Effector CD4-positive, alpha-beta T cell (primary cell): ENCODE measurements at places on chromosomes 7 and 10.

DNA sequence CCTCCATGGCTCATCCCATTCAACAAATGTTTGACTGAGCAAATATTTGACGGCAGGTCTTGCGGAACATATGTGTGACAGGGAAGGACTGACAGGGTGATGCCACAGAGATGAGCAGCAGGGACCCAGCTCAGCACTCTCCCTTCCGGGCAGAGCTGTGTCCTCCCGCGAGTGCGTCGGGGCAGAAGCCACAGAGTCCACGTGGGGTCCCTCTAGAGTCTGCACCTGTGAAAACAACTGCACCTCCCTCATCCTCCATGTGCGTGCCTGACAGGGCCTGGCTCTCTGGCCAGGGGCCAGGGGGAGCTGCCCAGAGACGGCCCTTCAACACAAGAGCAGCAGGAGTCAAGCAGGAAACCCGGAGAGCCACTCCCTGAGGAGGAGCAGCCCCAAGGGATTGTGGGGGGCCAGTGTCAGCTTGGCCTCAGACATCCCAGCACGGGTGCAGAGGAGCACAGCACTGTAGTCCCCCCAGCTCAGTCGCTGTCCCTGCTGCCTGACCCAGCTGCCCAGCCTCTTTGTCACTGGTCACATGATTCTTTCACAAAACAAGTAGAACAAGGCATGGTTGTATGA is 83.6 kb upstream of the TMEM72 start:
- DNase-seq = no peak

- no peak for DNase-seq
Observed at GRCh38 chr10:77390481-77390891, 247.1 kb downstream of the KCNMA1 start.

GRCh38 chr10:343231-344220 is 208.3 kb downstream of the ZMYND11 start:
- DNase-seq = no peak

DNA sequence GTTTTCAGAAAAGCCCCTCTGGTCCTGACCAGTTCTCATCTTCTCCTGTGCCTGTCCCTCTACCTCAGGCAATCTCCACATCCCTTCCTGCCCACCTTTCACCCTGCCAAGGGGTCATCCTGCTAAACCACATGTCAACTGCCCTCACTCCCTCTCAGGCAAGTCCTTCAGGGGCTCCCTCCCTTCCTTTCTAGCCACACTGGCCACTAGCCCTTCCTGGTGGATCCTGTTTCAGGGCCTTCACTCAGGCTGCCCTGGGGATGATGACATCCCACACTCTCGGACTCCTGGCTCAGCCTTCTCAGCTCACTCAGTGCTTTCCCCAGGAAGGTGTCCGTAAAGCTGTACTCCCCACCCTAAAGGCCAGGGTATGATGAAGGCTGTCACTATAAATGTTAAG is 13.4 kb downstream of the STEAP1B start:
- DNase-seq = no peak

DNA sequence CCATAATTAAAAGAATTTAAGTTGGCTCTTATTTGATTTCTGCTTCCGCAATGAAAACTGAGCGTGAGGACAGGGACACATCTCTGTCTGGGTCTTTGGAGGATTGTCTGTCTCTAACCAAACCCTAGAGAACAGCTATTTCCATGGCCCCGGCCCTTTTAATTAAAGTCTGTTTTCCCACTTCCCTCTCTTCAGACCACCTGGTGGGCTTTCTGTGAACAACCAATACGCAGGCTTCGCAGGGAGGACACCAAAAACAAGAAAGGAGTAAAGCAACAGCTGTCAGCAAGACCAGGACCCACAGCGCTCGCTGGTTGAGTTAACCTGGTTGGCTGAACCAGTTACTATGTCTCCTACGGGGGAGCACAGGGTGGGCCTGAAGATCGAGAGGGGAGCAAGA is 217.1 kb upstream of the FRMD4A start:
- no peak for DNase-seq

DNA sequence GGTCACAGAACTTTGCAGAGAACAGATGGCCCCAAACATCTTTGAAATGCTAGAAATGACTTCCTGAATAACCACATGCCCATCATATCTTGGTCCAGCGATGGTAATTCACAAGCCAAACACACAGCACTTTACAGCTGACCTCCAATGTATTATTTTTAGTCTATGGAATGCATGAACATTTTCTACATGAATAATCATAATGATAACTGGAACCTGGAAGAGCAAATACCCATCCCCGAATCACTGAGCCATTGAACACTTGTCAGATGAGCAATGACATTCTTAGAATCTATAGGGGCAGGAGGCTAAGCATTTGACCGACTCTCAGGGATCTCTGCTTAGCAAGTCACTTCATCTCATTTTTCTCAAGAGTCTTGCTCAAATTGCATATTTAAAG is 167.3 kb downstream of the CREB5 start:
- DNase-seq = no peak

DNA sequence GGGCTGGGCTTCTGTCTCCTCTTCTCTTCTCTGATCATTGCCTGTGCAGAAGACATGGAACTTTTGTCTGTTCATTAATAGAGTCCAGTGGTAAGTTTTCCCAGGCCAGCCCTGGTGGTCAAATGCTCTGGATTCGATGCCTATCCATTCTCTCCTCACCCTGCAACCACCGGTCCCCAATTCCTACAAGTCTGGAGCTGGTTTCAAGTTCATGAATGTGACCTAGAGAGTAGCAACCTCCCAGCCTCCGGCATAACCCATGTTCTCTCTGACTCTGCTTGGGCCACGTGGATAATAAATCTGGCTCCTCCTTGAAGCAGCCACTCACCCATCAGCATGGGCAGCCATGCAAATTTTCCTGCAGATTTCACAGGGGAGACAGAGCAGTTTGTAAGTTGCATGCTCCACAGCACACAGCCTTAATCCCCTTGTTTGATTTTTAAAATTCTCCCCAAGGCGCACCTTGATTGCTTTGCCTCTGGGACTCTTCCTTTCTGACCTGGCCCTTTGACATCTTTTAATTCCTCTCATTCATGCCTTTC is 37.3 kb upstream of the PDZD8 start:
- DNase-seq = no peak

- DNase-seq = no peak
Observed at GRCh38 chr7:44058759-44059218, 6.6 kb downstream of the PGAM2 start.

- no peak for DNase-seq
Observed at GRCh38 chr7:46131916-46132795, 211.1 kb upstream of the IGFBP3 start.

DNA sequence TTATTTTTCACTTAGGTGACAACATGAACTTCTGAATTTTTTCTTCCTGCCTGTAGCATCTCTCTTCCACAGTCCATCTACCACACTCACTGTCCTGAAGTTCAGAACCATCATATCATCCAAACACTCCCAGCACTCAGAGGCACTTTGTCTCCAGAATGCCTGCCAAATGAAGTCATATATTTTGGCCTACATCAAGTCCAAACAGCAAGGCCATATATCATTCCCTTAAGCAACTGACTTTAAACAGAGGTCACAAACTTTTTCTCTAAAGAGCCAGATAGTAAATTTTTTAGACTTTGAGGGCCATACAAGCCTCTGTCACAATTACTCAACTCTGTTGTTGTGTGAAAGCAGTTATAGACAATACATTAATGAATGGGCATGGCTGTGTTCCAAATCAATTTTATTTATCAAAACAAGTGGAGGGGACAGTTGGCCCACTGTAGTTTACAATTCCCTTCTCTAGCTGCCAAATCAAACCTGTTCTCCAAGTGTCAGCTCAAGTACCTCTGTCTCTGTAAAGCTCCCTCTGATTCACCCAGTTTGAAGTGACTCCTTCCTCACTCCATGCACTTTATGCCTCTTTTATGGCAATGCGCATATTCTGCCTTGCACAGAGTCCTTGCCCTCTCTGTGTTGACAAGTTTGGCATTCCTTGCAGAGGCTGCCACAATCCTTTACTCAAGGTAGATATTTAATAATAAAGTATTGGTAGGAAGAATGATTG is 305.7 kb downstream of the FZD1 start:
- no peak for DNase-seq

DNA sequence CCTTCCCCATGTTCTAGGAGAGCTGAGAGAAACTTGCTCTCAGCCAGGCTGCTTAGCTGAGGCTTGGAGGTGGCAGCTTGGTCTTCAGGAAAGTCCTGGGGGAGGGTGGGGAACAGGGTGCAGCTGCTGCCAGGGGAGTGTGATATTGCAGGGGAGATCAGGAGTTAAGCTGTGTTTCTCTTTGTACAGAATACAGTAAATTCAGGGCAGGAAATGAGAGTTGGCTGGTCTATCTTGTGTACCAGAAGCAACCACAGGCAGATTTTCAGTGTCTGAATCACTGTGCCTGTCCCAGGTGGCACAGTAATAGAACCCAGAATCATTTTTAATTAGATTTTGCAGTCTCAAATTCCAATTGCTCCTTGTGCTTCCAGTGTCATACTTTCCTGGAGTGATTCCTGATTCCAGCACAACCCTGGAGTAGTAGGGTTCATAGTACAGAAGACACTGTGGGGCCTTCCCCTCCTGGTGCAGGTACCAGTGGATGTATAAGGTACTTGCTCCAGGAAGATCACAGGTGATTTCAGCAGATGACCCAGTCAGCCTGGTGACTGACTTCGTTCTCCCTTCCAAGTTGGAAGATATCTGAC is 94.0 kb upstream of the TARP start:
- DNase-seq = no peak

GRCh38 chr7:151740081-151740851 is 136.6 kb downstream of the PRKAG2 start:
- DNase-seq = no peak
